Left ventricle myocardium inferior (tissue), 1 donor: ENCODE measurements at places on chromosomes 6 and 20.

GRCh38 chr6:128305228-128305627 is 215.2 kb downstream of the PTPRK start:
- DNase-seq = no peak

DNA sequence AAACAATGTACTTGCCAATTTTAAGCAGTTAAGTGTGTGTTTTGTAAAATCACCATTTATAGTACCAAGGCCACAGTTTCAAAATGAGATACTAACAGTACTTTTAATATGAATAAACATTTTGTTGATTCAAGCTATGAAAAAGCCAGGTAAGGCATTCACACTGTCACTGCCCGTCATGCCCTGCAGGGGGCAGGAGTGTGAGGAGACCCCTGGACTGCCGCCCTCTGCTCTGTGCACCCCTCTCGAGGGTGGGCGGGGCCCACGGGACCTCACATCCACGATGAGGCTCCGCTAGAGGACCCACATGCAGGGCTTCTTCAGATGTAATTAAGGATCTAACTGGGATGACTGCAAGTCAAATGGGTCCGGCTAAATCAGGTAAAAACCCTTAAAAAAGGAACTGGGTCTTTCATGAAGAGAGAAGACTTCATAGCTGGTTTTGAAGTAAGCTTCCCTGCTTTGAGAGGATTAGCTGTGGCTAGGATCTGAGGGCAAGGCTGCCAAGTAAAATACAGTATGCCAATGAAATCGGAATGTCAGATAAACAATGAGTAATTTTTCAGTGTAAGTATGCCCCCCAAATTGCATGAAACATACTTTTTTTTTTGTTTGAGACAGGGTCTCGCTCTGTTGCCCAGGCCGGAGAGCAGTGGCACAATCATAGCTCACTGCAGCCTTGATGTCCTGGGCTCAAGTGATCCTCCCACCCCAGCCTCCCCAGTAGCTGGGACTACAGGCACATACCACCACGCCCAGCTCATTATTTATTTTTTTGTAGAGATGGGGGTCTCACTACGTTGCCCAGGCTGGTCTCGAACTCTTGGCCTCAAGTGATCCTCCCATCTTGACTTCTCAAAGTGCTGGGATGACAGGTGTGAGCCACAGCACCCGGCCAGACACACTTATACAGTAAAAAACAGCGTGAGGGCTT is 18.7 kb downstream of the DIDO1 start:
- no peak for DNase-seq

- no peak for DNase-seq
Measured at GRCh38 chr6:148217921-148218320, 124.7 kb upstream of the SASH1 start.

- DNase-seq = no peak
Measured at GRCh38 chr6:2578767-2579166, 172.0 kb downstream of the MYLK4 start.

- DNase-seq = no peak
Measured at GRCh38 chr6:29755295-29755871, 32.1 kb downstream of the HLA-F start.

GRCh38 chr20:25070821-25071473 is 11.0 kb downstream of the VSX1 start:
- no peak for DNase-seq

DNA sequence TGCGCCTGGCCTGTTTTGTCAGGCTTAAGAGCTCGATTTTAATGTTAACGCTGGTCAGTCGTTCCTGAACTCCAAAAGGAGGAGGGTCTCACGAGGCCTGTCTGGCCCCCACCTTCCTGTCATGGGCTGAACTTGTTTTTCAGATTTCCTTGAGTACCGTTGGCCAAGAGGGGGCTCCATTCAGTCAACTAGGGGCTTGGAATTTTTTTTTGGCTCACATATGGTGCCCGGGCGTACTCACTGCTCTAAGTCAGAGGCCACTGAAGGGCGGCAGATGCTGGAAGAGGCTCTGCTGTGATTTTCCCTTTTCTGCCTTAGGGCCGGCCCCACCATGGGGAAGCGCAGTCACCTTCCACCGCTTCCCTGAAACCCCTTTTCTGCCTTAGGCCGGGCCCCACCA is 6.9 kb upstream of the BIRC7 start:
- DNase-seq = no peak

DNA sequence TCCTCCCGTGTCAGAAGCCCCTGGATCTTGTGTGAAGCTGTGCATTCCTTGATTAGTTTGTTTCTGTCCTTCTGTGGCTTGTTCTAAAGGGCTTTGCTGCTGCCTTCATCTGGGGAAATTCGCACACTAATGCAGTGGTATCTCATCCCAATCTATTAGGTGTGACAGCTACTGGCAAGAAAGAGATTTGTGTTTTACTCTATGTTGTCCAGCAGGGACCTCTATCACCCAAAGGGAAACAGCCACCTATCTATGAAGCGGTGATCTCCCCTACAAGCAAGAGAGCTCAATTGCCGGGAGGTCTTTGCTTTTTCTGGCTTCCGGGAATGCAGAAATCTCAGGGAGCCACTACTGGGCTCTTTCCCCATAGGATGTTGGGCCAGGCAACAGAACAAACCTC is 151.8 kb downstream of the NRN1 start:
- DNase-seq = no peak

GRCh38 chr20:43717616-43717995 is 9.2 kb downstream of the GTSF1L start:
- DNase-seq = no peak

DNA sequence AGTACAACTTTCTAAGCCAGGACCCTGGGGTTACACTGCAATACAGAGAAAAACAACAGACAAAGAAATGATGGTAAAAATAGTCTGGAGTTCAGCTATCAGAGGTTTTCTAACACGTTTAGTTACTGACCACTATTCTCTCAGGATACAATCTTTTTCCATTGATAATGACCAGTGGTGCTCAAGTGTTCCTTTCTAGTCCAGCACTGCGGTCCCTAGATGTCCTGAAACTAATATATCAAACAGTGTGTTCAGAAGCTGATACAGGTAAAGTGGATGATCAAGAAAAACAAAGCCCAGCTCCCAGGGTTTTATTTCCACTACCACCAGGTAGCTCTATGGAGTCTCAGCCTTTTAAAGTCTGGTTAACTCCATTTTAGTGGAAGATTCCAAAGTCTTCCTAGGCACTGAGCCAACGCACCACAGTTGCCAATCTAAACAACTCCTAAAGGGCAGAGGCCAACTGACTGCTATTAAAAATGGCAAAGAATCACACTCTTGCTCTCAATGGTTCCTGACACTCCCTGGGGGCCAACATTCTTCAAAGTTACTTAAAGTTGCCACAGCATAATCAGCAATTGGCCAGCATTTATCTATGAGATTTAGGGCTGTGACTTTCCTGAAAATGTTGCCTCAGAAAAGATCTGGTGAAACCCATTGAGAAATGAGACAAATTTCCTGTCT is 38.2 kb downstream of the DZANK1 start:
- DNase-seq = peak; percentile 17

DNA sequence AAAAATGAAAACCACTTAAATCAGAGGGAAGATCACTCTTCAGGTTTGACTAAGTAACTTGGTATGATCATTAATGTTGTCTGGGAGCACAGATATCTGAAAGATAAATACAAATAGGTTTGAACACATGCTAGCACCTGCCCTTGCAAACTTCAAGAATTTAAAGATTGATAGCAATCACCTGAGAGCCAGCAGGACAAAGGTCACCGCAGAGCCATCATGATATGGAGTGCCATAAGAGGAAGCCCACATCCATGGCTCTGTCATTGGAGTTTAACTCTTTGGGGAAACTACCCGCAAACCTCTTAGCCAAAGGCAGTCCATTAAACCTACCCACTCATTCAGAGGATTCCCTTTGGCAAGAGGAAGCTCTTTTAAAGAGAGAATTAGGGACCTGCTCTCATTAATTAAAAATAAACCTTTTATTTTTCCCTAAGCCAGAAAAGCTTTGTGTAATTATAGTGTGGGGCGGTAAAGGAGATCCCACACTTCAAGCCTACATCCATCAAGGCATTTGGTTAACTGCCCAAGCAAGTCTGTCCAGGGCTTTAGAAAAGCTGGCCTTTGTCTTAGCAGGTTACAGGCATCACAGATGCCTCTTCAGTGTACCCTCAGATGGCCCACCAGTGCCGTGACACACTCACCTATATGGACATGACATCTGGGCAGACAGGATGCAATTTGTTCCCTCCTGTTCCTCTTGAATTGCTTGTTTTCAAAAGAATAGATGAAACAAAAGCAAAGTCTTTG is 73.0 kb downstream of the SASH1 start:
- DNase-seq = no peak

DNA sequence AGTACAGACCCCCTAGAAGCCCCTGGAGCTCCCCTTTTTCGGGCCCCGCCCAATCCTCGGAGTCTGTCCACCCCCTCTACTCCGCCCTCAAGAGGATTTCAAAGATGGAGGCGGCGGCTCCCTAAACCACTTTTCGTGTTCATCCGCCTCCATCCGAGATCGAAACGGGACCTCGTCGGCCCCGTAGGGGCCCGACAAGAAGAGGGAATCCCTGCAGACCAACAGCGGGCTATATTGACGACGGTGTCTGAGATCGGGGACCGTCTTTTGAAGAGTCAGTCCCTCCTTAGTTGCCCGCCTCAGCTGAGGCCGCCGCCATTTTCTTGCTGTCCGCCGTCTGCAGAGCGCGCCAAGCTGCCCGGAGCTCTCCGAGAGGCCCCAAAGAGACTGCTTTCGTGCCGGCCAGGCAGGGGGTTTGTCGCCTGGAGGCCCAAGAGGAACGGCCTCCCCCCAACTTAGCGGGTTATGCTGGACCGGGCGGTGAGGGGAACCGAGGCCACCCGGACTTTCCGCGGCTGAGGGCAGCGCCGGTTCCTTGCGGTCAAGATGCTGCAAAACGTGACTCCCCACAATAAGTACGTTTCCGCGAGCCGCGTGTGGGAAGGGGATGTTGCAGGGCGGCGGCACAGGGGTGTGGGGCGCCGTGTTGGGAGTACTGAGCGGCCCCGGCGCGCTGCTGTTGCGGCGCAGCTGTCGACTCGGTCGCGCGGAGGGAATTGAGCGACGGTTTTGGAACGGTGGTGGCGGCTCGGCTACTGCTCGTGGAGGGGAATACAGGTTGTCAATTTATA is 4.2 kb downstream of the BRD2 start:
- no peak for DNase-seq

DNA sequence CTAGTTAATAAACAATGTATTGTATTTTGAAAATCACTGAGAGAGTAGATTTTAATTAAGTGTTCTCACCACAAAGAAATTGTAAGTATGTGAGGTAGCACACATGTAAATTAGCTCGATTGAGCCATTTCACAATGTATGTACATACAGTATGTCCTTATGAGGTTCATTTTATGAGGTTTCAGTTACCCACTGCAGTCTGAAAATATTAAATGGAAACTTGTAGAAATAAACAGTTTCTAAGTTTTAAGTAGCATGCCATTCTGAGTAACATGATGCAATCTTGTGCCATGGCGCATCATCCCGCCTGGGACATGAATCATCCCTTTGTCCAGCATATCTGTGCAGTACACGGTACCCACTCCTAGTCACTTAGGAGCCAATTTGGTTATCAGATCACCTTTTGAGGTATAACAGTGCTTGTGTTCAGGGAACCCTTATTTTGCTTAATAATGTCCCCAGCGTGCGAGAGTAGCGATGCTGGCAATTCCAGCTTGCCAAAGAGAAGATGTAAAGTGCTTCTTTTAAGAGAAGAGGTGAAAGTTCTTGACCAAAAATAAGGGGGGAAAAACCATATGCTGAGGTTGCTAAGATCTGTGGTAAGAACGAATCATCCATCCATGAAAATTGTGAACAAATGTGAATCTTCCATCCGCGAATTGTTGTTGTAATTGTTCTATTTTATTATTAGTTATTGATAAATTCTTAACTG is 64.7 kb downstream of the KCNS1 start:
- no peak for DNase-seq

GRCh38 chr6:161917645-161918044 is 643.8 kb upstream of the AGPAT4 start:
- DNase-seq = no peak

DNA sequence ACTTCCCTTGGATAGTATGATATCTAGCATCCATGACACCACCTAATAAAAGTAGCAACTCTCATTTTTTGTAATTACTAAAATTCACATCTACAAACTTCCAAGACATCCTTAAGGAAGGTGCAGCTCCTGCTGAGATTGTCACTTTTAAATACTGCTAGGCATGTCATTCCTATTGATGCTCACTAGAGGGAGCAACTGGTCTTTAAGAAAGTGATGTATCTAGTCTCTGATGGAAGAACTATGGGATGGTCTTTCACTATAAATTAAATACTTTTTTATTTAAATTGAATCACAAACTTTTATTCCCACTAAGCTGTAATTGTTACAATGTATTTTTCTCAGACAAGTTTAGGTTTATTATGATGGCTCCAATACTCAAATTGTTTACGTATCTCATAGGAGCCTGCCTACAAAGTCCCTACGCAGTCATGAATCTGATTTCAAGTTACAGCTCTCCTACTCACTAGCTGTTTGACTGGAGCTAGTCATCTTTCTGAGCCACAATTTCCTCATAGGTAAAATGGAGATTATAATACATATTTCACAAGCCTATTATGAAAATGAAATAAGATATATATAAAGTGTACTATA is 8.1 kb upstream of the TSPYL1 start:
- no peak for DNase-seq

DNA sequence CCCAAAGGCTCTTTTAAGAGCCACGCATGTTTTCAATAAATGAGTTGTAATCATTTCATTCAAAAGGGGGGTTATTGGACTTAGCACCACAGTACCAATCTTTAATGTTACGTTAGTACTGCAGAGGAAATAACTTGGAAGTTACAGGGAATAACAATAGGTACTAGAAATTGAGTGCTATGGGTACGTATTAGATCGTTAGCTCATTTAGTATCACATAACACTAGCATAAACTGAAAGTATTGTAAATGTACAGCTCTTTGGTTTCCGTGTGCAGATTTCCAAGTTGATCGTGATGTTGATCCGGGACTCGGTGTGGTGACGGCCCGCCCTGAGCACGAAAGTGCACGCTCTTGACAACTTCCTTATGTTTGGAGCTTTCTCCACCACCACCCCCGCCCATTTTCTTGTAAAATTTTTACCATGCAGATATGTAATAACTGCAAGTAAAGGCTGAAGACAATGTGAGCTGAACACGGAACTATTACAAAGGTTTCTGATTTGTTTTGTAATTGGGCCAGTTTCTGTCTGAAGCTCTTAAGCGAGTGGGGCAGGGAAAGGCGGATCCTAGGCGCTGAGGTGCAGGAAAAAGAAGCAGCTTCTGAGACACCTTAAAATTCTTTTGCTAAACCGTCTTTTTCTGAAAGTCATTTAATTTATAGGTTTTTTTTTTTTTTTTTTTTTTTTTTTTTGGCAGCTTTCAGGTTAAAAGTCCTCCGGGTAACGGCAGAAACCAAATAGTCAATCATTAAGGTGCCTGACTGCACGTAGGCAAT is 71.5 kb downstream of the HFE start:
- peak; percentile 51 for DNase-seq

- no peak for DNase-seq
Measured at GRCh38 chr6:11364971-11365397, 132.5 kb upstream of the NEDD9 start.

- no peak for DNase-seq
Measured at GRCh38 chr6:7035837-7036249, 71.9 kb upstream of the RREB1 start.
